ENCODE measurements at places on chromosomes 13 and 19.

GRCh38 chr19:54002495-54003315 is 11.3 kb downstream of the CACNG6 start:
- DNase-seq: no peak

DNA sequence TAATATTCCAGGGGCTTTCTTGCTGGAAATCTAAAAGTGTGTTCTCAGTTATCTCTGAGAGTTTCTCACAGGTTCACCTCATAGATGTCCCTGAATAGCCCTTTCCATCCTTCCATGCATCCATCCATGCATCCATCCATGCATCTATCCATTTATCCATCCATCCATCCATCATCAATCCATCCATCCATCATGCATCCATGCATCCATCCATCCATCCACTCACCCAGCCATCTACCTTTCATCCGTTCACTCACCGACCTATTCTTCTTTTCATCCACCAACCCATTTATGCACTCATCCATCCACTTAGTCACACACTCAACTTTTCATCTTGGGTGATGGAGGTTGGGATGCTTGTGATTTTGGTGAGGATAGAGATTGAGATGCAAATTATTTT is 7.4 kb upstream of the ADGRE3 start:
- no peak for DNase-seq

DNA sequence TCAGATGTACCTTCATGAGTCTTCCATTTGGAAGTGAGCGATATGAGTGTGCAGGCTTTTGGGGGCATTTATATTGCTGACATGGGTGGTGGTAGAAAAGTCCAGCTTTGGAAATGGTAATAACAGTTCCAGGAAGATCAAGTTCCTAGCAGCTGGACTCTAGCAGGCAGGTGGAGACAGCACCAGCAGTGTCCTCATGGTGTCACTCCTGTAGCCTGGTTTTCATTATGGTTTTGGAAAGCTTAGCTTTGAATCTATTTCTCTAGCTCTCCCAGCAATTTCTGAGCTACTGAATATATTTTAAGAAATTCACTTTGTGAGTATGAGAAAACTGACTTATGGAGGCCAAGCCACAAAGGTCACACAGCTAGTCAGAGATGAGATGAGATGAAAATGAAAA is 523.2 kb upstream of the HTR2A start:
- no peak for DNase-seq

DNA sequence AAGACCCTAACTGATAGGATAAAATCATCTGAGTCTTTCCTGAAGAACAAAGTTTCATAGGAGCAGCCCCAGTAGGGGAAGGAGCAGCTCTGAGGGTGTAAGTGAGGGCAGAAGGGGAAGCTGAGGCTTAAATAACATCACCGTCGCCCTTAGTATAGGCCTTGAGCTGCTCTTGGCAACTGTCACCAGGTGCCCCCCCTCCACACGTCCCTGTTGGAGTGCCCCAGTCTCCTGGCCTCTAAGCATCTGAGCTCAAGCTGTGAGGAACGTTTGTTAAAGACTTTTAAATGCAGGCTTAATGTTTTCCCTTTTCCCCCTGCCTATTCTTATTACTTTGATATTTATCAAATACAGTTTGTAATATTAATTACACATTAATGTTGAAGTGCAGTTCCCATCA is 170.6 kb downstream of the ZIC5 start:
- no peak for DNase-seq

DNA sequence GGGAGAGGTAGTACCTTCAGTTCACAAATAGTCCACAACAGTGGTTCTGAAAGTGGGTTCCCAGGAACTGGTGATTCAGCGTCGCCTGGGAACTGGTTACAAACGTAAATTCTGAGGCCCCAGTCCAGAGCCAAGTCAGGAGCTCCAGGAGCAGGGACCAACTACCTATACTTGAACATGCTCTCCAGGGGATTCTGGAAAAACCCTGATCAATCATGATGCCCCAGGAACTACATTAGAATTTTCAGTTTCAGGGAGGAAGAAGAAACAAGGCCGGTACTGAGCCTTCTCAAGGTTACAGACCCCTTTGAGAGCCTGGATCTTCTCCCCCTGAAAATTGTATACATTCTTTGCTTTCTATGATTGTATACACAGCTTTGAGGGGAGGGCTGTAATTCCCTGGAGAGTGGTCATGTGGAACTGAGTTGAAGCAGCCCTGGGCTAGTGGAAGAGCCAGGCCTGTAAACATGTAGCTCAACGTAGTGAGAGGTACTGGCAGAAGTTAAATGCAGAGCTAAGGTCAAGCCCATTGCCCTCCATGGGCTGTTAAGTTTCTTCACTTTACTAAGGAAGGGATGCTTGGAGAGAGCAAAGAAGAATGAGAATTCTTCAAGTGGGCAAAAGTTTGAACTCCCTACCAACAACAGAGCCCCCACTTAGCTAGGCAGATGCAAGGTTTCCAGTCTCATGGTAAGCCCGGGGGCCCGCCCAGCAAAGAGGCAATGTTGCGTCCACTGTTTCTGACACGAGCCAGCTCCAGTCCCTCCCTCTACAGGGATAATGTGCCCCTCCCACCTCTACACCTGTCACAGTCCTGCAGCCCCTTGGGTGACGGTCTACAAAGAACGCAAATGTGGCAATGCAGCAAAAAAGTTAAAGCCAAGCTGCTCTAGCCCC is 17.0 kb downstream of the DOCK9 start:
- no peak for DNase-seq

DNA sequence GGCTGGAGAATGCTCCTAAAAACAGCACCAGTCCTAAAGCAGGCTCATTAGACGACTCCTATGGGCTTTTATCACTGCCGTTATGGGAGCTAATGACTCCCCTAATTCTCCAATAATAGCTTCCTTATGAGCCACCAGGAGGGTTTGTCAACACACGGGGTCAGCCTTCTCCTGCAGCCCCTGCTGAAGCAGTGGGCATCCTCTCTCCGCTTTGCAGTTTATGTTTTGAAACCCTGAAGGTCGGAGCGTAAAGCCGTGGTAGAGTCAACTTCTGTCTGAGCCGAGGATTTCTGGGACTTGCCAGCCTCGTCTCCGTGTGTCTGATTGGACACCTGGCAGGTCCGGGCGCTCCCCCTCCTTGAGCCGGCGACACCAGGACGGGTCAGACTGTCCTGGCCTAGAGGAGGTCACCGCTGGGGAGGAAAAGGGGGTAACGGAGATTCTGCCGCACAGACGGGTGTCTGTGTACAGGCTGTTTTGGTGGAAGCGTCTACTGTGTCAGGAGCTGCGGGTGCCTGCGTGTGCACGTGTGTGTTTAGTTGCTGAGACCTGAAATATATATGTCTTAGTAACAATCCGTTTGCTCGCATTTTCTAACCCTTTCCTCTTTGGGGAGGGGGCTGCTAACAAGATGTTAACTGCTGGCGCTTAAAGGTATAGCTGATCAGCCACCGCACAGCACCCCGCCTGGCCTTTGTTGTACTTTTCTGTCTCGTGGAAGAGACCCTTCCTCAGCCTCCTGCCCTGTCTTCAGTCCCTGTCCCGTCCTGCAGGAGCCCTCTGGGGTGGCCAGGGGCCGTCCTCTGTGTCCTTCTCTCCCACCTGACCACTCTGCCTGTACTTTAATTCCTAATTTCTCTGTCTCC is 1.9 kb downstream of the KDM4B start:
- DNase-seq: no peak

DNA sequence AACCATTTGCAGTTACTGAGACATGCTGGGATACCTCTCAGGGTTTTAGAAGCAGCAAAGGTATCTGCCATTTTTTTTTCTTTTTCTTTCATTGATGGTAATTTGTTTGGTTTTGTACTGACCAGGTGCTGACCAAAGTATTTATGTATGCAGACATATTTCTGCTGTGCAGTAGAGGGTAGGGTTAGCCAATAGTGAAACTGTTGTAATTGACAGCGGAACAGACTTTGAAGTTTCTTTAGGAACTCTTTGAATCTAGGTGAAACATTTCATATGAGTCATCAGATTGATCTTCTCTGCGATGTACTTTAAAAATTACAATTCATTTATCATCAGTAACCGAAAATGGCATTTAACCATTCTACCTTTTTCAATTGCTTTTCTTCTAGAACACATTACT is 63.0 kb downstream of the ITGBL1 start:
- DNase-seq: no peak

GRCh38 chr13:73390100-73390499 is 331.3 kb downstream of the KLF5 start:
- no peak for DNase-seq

DNA sequence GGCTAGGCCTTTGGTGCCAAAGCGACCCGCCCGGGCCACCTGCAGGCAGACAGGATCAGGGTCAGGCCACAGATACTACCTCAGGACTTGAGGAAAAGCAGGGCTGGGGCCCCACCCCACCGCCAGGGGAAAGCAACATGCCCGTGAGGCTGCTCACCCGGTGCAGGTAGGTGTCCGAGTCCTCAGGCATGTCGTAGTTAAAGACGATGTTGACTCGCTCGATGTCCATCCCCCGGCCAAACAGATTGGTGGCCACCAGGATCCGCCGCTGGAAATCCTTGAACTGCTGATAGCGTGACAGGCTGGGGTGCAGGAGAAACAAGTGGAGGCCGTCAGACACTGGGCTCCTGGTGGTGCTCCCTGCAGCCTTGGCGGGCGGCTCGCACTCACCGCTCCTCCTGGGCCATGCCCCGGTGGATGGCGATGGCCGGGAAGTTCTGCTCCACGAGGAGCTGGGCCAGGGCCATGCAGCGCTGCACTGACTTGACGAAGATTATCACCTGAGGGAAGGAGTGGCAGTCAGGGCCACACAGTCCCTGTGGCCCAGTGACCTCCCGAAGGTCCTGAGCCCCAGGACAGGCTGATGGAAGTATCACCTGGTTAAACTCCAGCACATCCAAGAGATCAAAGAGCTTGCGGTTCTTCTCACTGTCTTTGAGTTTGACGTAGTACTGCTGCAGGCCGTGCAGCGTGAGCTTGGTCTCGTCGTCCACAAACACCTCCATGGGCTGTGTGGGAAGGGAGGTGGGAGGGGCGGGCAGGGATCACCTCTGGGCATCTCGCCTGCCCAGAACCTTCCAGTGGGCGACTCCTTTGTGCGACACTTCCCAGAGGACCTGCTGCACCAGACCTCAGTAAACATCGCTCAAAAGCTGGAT is 9.8 kb downstream of the DDX39A start:
- no peak for DNase-seq

DNA sequence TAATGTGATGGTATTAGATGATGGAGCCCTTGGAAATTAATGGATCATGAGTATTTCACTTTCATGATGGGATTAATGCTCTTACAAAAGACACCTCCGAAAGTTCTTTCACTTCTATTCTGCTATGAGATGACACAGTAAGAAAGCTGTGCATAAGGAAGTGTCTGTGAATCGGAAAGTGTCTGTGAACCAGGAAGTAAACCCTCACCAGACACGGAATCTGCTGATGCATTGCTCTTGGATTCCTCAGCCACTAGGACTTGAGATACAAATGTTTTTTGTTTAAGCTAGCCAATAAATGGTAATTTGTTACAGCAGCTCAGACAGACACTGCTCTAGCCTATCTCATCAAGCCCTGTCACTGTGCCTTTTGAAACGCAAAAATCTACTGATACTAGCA is 440.4 kb upstream of the PRR20A start:
- no peak for DNase-seq

DNA sequence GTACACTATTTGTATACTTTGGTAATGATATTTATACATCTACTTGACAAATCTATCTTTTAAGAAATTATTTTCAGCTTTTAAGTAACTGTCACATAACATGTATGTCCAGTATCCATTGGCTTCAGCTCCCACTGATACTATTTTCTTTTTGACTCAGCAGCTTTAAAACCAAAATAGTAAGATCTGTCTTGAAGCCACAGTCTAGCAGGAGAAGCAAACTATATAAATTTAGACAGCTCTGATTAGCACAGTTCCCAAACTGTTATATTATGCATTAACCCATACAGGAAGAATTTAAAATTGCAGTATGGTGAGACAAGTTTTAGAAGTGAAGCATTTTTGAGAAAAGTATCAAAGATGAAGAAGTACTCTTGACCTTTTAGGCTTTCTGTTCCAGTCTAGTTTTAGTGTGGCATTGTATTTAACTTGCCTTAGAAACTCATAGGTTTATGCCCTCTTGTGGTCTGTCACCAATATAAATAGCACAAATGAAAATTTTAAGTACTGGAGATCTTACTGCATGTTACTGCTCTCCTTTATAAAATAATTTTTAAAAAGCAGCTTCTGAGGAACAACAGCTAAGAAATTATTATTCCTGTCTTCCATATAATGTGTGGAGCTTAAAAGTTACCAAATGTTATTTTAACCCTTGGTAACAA is 24.7 kb downstream of the URI1 start:
- no peak for DNase-seq

DNA sequence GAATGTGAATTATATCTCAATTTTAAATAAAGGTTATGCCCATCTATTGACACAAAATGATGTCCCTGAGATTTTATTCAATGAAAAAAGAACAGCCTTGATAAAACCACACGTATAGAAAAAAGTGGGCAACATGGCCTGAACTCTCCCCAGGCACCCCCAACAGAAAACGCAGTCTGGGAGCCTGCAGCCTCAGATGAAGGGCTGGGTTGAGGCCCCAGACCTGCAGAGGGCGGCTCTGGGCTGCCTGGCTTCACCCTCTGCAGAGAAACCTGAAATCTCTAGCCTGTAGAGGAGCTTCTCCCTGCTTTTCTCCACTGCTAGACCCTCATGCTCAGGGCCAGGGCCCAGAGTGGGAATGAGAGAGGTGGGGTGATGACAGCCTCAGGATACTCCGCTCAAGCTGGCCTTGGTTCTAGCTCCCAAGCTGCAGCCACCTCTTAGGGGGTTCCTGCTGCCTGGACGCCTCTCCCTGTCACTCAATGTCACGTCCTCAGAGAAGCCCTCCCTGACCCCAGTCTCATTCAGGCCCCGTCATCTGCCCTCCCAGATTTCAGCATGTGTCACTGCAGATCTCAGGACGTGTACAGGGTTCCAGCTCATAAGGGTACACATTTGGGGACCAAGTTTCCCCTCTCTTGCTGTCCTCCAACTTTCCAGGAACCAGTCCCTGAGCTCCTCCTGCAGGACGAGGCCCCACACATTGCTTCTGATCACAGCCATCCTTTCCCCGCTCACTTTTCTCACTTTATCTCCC is 1.8 kb downstream of the MBD3 start:
- DNase-seq: no peak
